Epithelial cell of umbilical artery (primary cell): ENCODE measurements at places on chromosomes 2 and 18. TPM values are rescaled to one million over a fixed set of nuclear protein-coding genes. Genes with fewer than 3 reads are reported as not detected.

Gene FIGN
- total RNA-seq, result 0.65 and 1.1 TPM in 2 replicates

Gene STK11IP
- 5.8 and 7.3 TPM in 2 replicates for total RNA-seq

Gene FAM228B
- total RNA-seq, result 3.6 and 5.2 TPM in 2 replicates

Gene VAMP5
- 80.7 and 81.9 TPM in 2 replicates for total RNA-seq

Gene CPS1
- 0.65 and 1.8 TPM in 2 replicates for total RNA-seq

Gene UXS1
- total RNA-seq, result 33.6 and 37.0 TPM in 2 replicates

Gene EFHD1
- total RNA-seq, result not detected in 2 replicates

Gene ST6GAL2
- total RNA-seq, result not detected in 2 replicates

Gene RPL31
- total RNA-seq, result 550 and 1,869 TPM in 2 replicates

Gene CCDC148
- total RNA-seq, result under 0.01 TPM in 1 of 2 replicates, not detected in the other

Gene CNDP1
- not detected in 2 replicates for total RNA-seq

Gene G6PC2
- not detected in 2 replicates for total RNA-seq

Gene EVX2
- not detected in 2 replicates for total RNA-seq

Gene NOP58
- 85.8 and 127 TPM in 2 replicates for total RNA-seq

Gene RAB31
- 34.1 and 34.2 TPM in 2 replicates for total RNA-seq

Gene LAMA1
- 0.32 and 0.91 TPM in 2 replicates for total RNA-seq

Gene GPR155
- 0.65 and 1.1 TPM in 2 replicates for total RNA-seq
